Spinal cord (tissue), 10 donors: ENCODE measurements at places on chromosomes 1 and 21.

GRCh38 chr1:219427403-219427802, 185.5 kb downstream of the ZC3H11B start:
- no peak for DNase-seq
- H3K27ac ChIP-seq, result no peak overlapping the region
- H3K4me3 ChIP-seq, result no peak overlapping the region

DNA sequence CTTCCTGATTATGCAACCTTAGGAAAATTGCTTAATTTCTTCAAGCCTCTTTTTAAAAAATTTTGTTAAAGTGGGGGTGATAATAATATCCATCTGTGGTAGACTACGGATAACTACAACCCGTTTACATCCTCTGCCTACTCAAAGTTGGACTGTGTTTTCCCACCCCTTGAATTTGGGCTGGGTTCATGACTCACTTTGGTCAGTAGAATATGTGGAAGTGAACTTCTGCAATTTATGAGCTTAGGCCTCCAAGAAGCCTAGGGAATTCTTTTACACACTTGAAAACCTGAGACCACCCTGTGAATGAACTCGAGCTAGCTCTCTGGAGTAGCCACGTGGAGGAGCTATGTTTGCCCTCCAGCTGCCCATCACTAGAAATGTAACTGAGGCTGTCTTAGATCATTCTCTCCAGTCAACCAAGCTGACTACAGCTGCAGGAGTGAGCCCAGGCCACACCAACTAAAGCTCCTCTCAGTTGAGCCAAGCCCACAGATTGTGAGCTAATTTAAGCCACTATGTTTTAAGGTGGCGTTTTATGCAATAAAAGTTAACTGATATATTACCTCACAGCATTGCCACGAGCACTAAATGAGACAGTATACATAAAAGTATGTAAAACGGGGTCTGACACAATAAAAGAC, 29.6 kb upstream of the CACHD1 start:
- H3K27me3 ChIP-seq, result no peaks in the 10 kb centered on the region
- DNase-seq, result no peak
- no peaks in the 10 kb centered on the region for H3K4me1 ChIP-seq
- H3K36me3 ChIP-seq, result no peaks in the 10 kb centered on the region
- no peak overlapping the region for H3K4me3 ChIP-seq
- no peak overlapping the region for H3K27ac ChIP-seq

- H3K36me3 ChIP-seq, result no peaks in the 10 kb centered on the region
- DNase-seq, result peak; percentile 85
- no peak overlapping the region for H3K4me3 ChIP-seq
- H3K27me3 ChIP-seq, result no peaks in the 10 kb centered on the region
- H3K4me1 ChIP-seq, result peaks cover 4% of the 10 kb centered on the region
Observed at GRCh38 chr1:34648501-34648900, 106.3 kb upstream of the GJB5 start.

DNA sequence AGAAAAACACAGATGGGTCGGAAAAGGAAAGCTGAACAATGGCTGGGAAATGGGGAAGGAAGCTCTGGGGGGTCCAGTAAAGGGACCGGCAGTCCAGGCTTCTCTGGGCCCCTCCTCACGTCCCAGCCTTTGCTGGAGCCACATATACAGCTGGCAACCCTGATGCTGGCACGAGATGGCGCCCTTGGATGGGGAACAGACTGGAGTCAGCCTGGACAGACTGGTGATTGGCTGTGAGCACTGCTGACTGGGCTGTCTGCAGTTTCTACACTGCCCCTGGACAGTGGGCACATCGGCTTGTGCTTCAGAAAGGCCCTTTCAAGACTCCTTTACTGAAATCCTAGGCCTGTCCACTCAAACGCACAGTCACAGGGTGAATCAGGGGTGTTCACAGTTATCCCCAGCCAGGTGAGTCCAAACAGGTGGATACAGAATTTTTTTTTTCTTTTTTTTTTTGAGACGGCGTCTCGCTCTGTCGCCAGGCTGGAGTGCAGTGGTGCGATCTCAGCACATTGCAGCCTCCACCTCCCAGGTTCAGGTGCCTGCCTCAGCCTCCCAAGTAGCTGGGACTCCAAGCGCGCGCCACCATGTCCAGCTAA, 31.1 kb upstream of the ZBTB40 start:
- H3K27me3 ChIP-seq, result no peaks in the 10 kb centered on the region
- H3K4me1 ChIP-seq, result peaks cover 24% of the 10 kb centered on the region
- H3K4me3 ChIP-seq, result no peak overlapping the region
- H3K27ac ChIP-seq, result no peak overlapping the region

GRCh38 chr1:59986516-59987310, 60.1 kb upstream of the CYP2J2 start:
- H3K27me3 ChIP-seq, result no peaks in the 10 kb centered on the region
- no peaks in the 10 kb centered on the region for H3K36me3 ChIP-seq
- H3K4me1 ChIP-seq, result peaks cover 12% of the 10 kb centered on the region
- no peak overlapping the region for H3K4me3 ChIP-seq

DNA sequence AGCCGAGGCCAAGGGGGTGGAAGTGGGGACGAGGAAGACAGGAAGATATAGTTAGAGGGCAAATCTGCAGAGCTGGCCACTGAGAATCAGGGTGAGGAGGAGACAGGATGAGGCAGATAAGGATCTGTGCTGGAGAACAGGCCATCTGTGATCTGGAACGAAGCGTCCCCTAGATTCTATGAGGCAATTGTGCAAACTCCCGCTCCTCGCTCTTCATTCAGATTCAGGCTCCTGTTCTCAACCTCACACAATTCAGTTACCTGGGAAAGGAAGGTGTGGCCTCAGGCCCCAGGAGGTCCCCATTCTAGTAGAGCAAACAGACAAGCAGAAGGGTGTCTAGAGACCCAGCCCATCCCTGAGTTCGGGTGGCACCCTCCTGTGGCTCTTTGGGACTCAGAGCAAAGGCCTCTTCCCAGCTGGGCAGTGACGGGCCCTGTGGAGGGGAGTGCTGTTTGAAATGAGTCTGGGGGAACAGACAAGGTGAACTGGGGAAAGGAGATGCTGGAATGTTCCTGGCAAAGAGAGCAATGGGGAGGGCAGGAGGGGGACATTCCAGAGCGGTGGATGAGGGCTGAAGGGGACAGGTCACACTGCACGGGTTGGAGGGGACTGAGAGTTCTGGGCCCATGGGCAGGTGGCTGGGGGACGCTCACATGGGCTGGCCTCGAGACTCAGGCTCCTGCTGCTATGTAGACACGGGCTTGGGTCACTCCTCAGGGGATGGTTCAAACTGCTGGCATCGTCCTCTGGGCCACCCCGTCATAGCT, 39.9 kb upstream of the AJAP1 start:
- H3K4me3 ChIP-seq, result no peak overlapping the region
- peaks cover 21% of the 10 kb centered on the region for H3K4me1 ChIP-seq
- no peak overlapping the region for H3K27ac ChIP-seq
- H3K27me3 ChIP-seq, result no peaks in the 10 kb centered on the region

- DNase-seq, result no peak
- H3K4me3 ChIP-seq, result no peak overlapping the region
- H3K27ac ChIP-seq, result peak overlapping the region; percentile 89
Observed at GRCh38 chr1:17572264-17572985, 32.9 kb downstream of the ARHGEF10L start.
